Hippocampal formation (tissue), 2 donors: ENCODE measurements at places on chromosomes 16 and 17.

DNA sequence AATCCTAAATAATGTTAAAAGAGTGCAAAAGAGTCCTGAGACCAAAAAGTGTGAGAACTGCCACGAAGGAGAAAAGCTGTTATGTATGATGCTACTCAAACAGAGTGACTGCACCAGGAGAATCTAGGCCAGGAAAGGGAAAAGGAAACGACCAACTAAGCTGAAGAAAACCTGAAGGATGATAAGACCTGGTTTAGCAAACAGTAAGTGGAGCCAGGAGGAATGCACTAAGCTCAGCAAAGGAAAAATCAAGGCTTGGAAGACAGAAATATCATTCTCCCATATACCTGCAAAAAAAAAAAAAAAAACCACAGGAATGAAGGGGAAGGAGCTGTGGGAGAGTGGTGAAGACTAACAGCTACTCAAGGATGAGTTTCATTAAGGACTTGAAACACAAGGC is 21.1 kb downstream of the CMC2 start:
- DNase-seq, result no peak

- no peak for DNase-seq
Measured at GRCh38 chr16:87057211-87057881, 259.8 kb downstream of the C16orf95 start.

DNA sequence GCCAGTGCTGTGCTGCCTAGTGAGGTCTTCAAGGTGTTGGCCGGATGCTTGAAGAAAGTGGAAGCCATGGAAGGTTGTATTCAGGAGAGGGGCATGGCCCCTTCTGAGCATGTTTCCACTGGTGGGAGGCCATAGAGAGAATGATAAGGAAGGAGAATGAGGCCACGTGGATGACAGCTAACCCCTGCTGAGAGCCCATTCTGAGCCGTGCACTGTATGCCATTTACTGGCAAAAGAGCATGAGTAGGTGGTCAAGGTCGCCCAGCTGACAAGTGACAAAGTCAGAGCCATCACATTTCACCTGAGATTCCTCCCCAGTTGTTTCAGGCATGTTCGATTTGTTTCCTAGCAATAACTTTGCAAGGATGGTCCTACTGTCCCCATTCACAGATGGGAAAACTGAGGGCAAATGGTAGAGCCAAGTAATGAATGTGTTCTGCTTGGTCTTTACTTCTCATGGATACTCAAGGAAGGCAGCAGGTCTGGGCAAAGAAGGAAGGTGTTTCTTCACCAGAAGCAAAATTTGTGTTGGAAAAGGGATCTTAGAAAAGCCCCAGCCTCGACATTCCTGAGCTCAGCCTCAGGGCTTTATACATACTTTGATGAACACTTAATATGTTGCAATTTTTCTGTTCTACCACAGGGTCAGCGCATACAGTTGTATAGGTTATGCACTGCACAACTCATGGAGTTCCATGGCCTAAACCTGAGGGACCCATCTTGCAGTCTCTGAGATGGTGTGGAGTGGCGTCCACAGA is 10.5 kb upstream of the NKD1 start:
- DNase-seq, result no peak

- DNase-seq, result no peak
Measured at GRCh38 chr17:7113273-7114071, 1.1 kb downstream of the ASGR2 start.

GRCh38 chr17:76056882-76057281 is 15.4 kb downstream of the SRP68 start:
- no peak for DNase-seq

- peak; percentile 48 for DNase-seq
Measured at GRCh38 chr16:12646490-12647274, 157.0 kb downstream of the CPPED1 start.

GRCh38 chr17:39063681-39064069 is 87.8 kb downstream of the PLXDC1 start:
- no peak for DNase-seq

- no peak for DNase-seq
Measured at GRCh38 chr17:41610965-41611640, 1.5 kb downstream of the KRT16 start.

DNA sequence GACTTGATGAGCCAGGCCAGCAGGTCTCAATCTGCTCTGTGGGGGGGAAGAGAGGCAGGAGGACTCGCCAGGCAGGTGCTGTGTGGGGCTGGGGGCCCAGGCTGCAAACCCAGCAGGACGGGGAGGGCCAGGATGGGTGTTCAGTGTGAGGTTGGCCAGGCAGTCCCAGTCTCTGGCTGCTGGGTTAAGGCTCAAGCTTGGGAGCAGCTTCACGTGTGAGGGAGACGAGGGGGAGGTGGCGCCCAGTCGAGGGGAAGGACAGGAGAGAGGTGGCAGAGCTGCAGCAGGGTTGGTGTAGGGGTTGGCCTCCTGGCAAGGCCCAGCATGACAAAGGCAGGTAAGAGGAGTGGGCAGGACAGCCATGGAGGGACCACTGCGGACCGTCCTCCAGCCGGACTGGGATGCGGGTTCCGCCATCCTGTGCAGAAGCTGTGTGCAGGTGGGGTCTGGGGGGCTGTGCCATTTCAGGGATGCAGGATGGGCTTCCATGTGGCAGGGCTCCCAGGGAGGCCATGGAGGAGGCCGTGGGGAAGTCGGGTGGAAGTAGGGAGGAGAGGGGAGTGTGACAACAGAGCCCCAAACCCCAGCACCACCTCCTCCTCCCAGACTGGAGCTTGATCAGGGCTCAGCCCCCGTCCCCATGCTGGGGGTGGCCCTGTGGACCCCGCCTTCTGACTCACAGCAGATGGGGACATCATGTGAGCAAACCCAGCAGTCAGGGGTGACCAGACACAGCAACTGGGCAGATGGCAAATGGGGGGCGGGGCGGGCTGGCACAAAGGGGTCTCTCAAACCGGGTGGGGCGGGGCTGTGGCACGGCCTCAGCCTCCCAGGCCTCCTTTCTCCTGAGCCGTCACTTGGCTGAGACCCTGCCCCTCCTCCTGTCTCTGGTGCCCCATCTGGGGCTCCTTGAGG is 2.8 kb downstream of the ADGRG1 start:
- peak; percentile 56 for DNase-seq

DNA sequence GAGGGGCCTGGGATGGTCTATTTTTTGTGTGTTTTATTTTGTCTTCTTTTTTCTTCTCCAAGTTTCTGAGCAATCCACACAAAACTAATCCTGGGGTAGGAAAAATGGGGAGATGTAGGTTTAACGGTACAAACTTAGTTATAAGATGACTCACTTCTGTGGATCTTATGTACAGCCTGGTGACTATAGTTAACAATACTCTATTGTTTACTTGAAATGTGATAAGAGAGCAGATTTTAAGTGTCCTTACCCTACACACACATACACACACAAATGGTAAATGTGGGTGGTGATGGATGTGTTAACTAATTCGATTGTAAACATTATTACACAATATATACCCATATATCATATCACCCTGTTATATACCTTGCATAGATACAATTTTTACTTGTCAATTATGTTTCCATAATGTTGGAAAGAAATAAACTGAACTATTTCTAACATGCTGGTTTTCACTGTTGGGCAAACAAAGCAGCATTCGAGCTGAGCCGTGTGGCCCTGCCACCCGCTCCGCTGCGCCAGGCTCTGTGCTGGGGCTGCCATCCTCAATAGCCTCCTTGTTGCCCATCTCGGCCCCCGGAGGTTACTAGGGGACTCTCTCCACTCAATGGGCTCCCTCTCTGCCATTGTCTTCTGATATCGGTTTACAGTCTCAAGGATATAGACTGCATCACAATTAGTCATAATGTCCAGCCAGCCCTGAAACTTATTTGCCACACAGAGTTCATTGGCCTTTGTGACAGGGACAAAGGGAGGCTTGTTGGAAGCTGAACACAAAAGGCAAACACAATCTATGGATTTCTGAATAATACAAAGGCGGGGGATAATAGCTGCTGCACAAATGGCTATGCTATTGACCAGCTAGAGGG is 380.3 kb upstream of the MAF start:
- peak; percentile 85 for DNase-seq

- peak; percentile 60 for DNase-seq
Measured at GRCh38 chr17:4229627-4230541, 33.9 kb downstream of the ANKFY1 start.

DNA sequence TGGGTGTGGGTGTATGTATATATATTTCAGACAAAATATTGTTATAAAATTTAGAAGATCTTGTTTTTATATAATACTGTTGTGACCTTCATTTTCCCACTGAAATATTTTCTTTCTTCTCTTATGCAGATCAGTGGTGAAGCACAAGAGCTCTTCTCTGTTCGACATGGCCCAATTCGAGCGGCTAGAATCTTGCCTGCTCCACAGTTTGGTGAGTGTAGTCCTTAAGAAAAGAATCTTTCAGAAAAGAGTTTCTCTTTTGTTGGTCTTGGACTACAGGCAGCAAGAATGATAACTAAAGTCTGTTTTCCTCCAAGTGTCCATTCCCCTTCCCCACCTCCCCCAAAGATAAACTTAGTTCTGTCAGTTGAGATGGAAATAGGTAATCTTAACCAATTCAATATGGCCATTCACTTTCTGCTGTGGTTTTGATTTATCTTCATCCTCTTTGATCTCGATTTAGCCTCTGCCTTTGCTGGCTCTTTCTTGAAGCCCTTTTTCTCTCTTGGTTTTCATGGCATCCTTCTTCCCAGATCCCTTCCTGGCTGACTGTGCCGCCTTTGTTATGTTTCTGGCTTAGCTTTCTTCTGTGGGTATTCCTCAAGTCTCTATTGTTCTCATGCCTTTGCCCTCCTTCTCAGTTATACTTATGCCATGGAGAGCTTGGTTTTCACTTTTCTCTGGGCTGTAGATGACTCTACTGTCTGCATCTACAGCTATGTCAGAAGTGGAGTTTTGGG is 69.6 kb downstream of the BCAS3 start:
- DNase-seq, result no peak

GRCh38 chr17:8016632-8017424 is 14.4 kb downstream of the GUCY2D start:
- peak; percentile 9 for DNase-seq

- no peak for DNase-seq
Measured at GRCh38 chr17:49687878-49688491, 10.1 kb upstream of the SPOP start.

DNA sequence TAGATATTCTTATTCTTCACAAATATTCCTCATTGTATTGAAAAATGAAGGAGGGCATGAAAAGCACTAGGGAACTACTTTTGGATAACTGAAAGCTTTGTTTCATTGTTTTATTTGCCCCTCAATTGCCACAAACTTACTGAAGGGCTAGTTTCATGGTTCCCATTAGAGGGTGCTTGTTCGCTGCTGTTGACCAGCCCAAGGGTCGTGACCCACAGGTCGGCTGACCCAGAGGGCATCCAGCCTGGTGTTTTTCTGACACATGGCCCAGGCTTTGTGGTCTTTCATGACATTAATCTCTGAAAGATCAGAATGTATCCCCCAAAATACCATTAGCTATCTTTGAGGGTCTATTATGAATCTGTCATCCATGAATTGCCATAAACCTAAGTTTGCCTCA is 30.0 kb downstream of the DGKE start:
- DNase-seq, result no peak

DNA sequence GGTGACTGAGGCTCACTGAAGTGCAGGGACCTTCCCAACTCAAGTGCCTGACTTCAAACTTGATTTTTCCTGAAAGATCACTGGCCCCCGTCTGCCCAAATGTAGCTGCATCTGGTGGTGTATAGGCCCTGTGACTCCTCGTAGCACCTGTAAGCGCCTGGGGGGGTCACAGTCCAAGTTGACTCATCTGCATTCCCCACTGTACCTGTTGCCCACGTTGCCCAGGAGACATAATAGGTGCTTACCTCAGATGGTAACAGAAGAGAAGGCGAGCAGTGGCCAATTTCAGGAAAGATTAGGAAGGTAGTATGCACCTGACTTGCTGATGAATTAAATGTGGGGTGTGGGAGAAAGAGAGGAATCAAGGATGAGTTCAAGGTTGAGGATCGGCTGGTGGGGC is 44.1 kb upstream of the EMP2 start:
- no peak for DNase-seq

- no peak for DNase-seq
Measured at GRCh38 chr17:79517827-79518584, 92.8 kb downstream of the RBFOX3 start.

DNA sequence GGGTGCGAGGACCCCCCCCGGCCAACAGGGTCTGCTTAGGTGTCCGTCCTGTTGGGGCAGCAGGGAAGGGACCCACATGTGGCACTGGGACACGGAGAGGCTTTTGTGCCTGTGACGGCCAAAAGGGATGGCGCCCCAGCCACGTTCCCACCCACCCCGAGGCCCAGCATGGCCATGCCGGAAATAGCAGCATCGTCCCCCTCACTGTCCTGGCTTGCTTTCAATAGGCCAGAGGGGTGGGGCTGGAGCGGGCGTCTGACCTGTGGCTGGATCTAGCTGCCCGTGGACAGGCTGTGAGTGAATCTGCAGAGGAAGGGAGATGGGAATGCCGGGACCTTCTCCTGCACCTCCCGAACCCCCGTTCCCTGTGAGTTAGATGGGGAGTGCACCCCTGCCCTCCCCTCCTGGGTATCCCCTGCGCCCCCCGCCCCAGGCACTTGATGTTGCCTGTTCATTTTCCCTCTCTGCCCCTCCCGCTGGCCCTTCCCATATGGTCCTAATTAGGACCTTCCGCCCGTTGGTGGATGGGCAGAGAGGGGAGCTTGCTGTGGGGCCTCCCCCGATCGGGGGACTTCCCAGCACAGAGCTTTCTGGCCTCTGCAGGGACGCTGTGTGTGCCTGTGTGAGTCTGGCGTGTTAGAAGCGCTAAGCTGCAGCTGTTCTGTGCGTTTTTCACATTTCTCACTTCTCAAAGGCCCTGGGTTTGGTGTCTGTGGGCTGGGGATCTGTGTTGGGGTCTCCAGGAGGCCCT is 292.8 kb downstream of the SEC14L1 start:
- no peak for DNase-seq

GRCh38 chr16:70649300-70649699 is 2.9 kb downstream of the IL34 start:
- DNase-seq, result no peak

GRCh38 chr17:32192379-32192778 is 50.1 kb downstream of the RHOT1 start:
- no peak for DNase-seq

GRCh38 chr16:66083171-66083570 is 283.3 kb upstream of the CDH5 start:
- no peak for DNase-seq

GRCh38 chr17:48930435-48930873 is 14.2 kb downstream of the SNF8 start:
- no peak for DNase-seq

GRCh38 chr17:10757067-10757466 is 27.2 kb upstream of the TMEM220 start:
- DNase-seq, result no peak
